NCI-H2171 treated with DMSO at 0.1 percent for 48 hours (cell line): ENCODE measurements at places on chromosomes 2 and 18.

DNA sequence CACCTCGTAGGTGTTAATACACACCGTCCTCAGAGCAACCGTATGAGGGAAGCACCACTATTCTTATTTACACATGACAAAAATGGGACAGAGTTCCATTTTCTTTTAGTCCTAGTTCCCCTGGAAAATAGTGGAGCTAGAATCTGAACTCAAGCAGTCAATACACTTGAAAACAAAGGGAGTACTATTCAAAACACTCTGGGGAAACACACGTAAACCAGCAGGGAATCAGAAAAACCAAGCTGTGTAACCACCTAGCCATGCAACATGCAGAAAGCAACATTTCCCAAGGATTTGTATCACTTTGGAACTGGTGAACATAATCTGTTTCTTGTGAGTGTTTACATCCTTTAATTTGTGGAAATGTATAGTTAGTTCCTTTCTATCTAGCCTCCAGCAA, 208.2 kb downstream of the UBE2E3 start:
- peak; percentile 30 for DNase-seq

DNA sequence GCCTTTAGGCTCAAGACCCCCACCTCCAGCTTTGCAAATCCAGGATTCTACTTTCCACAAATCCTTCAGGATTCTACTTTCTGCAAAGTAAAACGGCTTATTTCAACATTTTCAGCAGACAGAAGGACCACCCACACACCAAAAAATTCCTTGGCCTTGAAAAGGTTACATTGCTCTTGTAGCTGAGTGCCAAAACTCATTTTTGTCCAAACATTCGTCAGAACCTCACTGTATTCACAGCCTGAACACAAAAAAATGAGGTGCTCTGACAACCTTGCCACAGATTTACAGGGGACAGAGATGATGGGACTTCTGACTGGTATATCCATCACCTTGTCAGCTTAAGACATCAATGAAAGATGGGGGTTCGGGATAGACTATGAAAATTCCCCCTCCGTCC, 63.0 kb upstream of the COX7A2L start:
- no peak for DNase-seq

DNA sequence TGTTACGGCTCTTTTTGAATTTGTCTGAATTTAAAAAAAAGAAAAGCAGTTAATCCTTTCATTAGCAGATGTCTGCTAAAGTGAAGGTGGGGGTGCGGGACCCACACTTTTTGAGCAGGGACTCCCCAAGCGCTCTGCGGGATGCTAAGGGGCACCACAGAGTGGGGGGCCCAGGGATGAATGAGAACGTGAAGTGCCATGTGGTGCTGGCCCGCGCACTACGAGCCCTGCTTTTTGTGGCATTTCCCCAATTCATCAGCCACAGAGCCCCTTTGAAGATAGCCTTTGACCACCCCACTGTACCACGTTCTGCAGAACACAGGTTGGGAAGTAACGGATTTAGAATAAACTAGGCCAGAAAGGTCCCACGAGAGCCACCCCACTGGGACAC, 28.6 kb downstream of the HS1BP3 start:
- no peak for DNase-seq

DNA sequence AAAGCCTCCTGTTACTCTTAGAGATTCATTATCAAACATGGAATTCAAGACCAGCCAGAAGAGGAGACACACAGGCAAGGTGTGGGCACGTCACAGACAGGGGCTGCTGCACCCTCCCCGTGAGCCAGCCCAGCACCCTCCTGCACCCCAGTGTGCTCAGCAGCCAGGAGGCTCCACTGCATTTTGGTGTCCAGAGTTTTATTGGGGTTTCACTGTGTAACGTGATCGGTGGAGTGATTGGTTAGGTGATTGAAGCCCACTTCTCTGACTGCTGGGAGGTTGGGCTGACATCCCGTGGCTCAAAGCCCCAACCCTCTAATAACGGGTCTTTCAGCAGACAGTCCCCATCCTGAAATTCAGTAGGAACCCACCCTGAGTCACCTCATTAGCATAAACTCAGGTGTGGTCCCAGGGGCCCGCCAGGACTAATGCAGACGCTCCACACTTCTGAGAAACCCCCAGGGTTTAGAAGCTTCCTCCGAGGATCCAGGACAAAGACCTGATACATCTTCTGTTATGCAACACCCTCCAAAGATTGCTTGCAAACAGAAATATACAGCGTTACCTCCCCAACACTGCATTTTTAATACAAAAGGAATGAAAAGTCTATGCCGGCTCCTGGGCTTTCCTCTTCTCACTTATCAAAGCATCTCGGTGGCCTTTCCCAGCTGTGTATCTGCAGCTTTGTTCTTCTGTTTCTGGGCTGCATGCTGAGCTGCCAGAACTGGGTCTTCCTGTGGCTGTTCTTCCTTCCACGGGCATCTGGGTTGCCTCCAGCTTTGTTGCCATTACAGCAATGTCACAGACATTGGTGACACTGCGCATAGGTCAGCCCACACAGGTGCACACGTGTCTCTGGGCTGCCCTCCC, 43.7 kb upstream of the SNED1 start:
- no peak for DNase-seq
